IMR-90 (cell line): ENCODE measurements at places on chromosomes 5 and 9. TPM values are rescaled to one million over a fixed set of nuclear protein-coding genes. Genes with fewer than 3 reads are reported as not detected.

DNA sequence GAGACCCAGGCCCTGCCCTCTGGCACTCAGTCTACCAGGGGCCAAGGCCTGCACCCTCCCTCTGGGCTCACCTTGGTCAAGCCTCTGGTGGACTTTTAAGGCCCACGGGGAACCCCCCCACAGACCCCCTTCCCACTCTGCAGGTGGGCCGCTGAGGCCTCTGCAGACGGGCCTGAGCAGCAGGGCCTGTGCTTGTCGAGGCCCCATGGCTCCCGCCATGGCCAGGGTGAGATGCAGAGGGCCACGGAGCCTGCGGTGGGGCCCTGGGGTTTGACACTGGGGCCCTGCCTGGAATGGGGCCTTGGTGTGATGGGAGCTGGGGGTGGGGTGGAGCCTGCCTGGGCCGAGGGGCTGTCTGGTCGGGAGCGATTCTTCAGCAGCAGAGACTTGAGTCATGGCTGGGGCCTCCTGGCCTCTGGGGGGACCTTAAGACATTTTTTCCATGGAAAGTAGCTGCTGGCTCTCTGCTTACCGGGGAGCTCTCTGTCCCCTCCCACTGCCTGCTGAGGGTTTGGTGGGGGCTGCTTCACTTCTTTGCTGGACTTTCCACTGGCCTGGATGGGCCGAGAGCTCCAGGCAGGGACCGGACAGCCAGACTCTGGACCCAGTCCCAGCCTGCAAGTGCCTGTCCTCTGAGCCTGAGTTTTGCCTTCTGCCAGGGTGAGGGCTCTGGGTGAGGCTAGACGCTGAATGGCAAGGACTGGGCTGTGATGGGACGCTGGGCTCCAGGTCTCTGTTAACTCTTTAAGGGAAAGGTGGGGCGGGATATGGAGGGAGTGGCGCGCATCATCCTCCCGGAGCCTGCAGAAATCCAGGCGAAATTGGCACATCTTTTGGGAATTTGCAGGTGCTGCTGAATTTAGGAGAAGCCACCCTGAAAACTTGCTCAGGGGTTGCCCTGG, 132.2 kb downstream of the RXRA start:
- DNase-seq = peak; percentile 55

- DNase-seq = no peak
Observed at GRCh38 chr9:86795047-86795442, 152.3 kb downstream of the GAS1 start.

Gene C9orf152
- not detected in 2 replicates for total RNA-seq

DNA sequence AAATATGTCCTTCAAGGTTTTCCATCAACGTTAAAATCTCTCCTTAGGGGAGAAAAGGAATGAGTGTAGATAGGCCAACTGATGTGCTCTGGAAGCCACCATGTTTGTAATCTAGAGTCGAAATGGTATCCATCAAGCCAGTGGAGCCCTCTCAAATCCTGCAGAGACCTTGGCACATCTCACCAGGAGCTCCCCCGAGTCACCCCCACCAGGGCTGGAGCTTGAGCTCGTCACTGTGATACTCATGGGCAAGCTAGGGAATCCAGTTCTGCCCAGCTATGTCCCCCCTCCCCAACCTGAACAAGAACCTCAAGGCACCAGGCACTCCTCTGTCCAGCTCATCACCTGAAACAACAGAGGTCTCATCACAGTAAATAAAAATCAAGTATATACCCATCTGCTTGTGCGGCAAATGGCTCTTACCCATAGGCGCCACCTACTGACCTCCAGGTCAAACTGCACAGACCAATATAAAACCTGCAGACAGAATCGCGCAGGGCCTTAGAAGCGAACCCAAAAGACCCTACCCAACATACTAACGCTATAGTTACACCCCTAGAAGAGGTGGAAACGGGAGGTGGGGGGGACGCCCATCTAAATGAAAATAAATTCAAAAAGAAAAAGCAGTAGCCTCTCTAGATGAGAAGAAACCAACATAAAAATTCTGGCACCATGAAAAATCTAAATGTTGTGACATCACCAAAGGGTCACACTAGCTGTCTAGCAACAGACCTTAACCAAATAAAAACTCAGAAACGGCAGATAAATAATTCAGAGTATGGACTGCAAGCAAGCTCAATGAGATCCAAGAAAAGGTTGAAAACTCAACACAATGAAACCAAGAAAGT, 75.0 kb downstream of the TTC39B start:
- no peak for DNase-seq

Gene PCDHB3
- under 0.01 and 0.18 TPM in 2 replicates for total RNA-seq

DNA sequence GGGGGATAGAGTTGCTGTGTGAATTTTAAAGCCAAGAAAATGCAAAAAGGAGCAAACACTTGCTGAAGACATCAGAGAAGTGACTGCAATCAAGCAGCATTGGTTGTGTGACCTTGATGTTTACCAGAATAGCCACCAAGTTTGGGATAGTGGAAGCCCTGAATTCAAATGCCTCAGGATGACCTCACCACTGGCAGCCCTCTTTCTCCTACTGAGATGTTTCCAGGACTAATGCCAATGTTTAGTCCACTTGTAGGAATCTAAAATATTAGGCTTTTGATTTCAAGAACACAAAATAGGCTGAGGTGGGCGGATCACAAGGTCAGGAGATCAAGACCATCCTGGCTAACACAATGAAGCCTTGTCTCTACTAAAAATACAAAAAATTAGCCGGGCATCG, 112.2 kb upstream of the NUDT12 start:
- peak; percentile 17 for DNase-seq

DNA sequence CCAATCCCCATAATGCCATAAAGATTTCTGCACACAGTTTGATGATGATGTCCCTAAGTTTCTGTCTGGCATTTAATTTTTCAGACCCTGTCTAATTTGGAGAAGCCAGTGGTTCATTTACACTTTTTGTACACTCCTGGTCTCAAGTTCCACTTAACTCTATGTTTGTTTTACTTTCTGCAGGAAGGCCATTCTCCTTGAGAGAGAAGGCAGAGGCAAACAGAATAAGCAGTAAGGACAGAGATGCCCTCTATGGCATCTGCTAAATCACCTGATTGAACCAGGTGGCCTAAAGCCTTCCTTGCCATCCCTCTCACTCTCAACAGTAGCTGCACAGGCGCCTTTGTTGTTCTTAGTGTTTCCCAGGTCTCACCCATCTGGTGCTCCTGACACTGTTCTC, 86.1 kb upstream of the LRRTM2 start:
- no peak for DNase-seq

DNA sequence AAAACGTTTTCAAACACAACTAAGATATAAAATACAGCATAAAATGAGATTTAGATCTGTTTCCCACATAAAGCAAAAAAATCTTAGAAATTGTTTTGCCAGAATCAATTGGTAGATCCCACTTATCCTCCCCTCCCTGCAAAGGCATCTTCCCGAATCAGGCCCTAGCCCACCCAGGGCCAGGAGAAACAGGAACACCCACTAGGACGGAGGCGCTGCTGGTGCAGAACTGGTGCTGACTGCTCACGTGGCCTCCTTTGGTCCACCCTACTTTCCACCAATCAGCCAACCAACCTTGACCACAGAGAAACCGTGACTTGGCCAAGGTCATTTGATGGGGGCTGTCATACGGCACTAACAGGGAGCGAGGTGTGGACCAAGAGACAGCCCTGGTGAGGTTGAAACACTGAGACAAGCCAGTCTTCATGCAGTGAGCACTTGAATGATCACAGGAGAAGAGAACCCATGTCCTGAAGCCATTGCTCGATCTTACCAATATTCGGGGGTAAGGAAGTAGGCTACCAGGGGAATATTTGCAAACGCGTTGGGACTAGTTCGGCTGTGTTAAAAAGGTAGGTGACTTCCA, 5.2 kb downstream of the SURF2 start:
- DNase-seq = no peak

DNA sequence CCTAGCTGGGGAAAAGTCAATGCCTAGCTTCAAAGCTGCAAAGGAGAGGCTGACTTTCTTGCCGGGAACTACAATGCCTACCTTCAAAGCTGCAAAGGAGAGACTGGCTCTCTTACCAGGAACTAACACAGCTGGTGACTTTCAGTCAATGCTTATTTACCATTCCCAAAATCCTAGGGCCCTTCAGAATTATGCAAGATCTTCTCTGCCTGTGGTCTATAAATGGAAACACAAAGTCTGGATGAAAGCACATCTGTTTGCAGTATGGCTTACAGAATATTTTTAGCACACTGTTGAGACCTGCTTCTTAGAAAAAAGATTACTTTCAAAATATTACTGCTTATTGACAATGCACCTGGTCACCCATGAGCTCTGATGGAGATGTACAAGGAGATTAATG, 259.4 kb downstream of the PLK2 start:
- DNase-seq = no peak

Gene ZNF366
- not detected in 2 replicates for total RNA-seq
